ENCODE measurements at places on chromosomes 7 and 10. TPM values are rescaled to one million over a fixed set of nuclear protein-coding genes. Genes with fewer than 3 reads are reported as not detected.

Gene SLIT1
- total RNA-seq, result 0.63 TPM

GRCh38 chr10:5447611-5448071 lies 35.3 kb downstream of the NET1 start:
- peaks cover 40% of the 10 kb centered on the region for H3K4me1 ChIP-seq
- H3K27ac ChIP-seq, result no peak overlapping the region
- H3K4me3 ChIP-seq, result peak overlapping the region; percentile 18
- H3K27me3 ChIP-seq, result no peaks in the 10 kb centered on the region

Gene CTTNBP2
- total RNA-seq, result not detected

DNA sequence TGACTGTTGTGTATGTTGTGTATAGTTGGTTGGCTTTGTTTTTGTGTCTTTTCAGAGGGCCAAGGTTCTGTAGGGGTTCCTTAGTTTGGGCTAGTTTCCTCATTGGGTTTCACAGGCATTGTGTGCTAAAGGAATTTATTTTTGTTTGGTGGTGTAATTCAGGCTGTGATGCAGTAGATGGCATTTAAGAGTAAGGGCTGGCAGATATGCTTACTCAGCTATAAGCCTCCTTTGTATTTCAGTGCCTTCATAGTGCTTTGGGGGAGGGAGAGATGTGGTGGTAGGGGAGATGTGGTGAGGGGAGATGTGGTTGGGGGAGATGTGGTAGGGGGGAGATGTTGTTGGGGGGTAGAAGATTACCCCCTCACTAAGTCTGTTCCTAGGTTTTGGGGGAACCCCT lies 91.7 kb downstream of the SLC25A40 start:
- no peak overlapping the region for H3K27ac ChIP-seq
- DNase-seq, result no peak
- H3K4me3 ChIP-seq, result no peak overlapping the region
- no peaks in the 10 kb centered on the region for H3K4me1 ChIP-seq
- H3K36me3 ChIP-seq, result no peaks in the 10 kb centered on the region
- H3K27me3 ChIP-seq, result peaks cover 9% of the 10 kb centered on the region

All from activated CD4-positive, alpha-beta memory T cell treated with anti-CD3 and anti-CD28 coated beads for 36 hours (primary cell).